Astrocyte (in vitro differentiated cells and primary cell): ENCODE measurements at places on chromosomes 1 and 21.

- peak; percentile 26 for DNase-seq
Observed at GRCh38 chr1:170239445-170239844, 93.7 kb downstream of the NTMT2 start.

- no peak for DNase-seq
Observed at GRCh38 chr1:212621043-212621948, 12.7 kb downstream of the ATF3 start.

DNA sequence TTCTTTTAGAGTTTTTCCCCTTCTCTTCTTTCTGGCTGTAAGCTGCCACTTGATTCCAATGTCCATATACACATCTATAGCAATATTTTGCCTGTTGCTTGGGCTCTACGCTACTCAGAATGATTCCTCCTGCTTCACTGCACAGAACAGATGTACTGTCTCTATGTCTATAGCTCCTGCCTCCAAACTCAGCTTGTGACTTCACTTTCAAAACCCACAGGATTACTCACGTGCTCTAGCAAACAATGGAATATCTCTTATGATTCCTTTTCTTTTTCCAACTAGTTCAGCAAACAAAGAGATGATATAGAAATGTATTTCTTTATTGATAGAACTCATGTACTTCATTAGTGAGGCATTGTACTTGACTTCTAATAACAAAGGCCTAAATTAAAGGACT, 80.5 kb upstream of the SOX13 start:
- DNase-seq: peak; percentile 38

- no peak for DNase-seq
Observed at GRCh38 chr21:45877821-45878469, 103.6 kb upstream of the COL6A1 start.

- no peak for DNase-seq
Observed at GRCh38 chr1:92464588-92465255, 22.0 kb downstream of the GFI1 start.

GRCh38 chr1:182246783-182247182, 144.8 kb downstream of the GLUL start:
- DNase-seq: no peak

DNA sequence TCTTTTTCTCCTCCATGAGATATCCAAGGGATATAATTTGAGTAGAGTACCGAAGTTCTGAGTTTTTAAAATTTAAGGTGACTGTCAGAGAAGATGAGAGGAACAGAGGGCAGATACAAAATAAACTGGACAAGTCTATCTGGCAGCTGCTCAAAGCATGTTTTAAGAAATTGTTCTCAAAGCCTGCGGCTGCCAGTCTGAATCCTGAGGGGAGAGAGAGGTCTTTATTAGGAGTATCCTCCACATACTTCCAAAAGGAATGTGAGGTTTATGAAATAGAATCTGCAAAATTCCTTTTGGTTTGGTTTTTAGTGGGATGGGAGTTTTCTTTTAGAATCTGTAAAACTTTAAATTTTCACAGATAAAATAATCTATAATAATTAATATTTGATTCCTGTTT, 41.3 kb downstream of the TTC13 start:
- DNase-seq: peak; percentile 35

DNA sequence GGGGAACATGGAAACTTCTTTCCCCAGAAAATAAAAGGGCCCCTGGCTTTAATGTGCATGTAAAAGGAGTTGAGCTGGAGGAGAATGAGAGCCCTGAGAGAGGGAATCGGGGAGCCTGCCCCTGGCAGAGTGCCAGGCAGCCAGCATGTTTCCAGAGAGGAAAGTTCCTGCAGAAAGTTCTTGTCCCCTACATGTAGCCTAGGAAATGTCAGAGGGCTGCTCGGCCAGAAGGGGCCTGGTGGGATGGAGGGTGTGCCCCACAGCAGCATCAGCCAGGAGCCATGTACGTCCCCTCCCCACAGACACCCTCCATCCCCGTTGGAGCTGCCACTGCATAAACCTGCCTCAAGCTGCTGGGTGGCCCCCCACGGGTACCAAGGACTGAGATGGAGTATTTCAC, 5.4 kb upstream of the PRELP start:
- no peak for DNase-seq

DNA sequence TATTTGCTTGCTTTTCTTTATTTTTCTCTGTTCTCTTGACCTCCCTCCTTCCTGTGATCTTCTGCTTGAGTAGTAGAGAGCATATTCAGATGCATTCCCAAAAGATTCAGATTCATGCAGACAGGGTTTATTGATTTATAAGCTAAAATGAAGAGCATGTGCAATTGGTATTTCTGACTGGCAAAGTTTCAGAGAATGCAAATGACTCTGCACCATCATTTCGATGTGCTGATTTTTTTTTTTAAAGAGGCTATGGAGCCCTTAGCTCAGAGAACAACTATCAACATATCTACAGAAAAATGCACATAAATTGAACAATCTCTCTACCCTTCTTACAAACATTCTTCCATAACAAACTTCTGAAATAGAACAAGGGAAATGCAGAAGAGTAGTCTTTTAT, 312.0 kb downstream of the VAV3 start:
- DNase-seq: no peak

- no peak for DNase-seq
Observed at GRCh38 chr1:160325252-160325651, 17.8 kb downstream of the COPA start.

GRCh38 chr1:87826681-87827251, 498.1 kb downstream of the LMO4 start:
- DNase-seq: peak; percentile 10

- DNase-seq: peak; percentile 79
Observed at GRCh38 chr1:31647106-31647505, 2.4 kb upstream of the PEF1 start.

- no peak for DNase-seq
Observed at GRCh38 chr1:113153116-113153803, 80.3 kb downstream of the LRIG2 start.

DNA sequence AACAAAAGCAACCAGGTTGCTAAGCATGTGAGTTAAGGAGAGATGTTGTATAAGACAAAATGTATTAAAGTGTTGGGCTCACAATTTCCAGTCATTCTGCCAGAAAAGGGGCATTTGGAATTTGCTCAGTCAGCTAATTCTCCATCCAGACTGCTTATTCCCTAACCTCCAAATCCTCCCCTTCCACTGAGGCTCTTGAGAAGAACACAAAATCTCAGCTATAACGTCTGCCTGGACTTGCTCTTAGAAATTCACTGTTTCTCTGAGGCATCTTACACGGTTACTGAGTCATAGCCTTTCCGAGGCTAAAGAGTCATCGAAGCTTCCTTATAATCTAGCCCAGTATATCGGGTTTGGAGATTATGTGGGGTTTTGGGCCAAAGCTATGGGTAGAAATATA, 548.2 kb upstream of the ADGRL4 start:
- DNase-seq: peak; percentile 8

- DNase-seq: no peak
Observed at GRCh38 chr1:231526536-231526935, 1.9 kb upstream of the TSNAX start.

- DNase-seq: no peak
Observed at GRCh38 chr1:194042736-194043135, 856.3 kb upstream of the B3GALT2 start.

- DNase-seq: no peak
Observed at GRCh38 chr21:33550772-33551660, 8.2 kb downstream of the SON start.

DNA sequence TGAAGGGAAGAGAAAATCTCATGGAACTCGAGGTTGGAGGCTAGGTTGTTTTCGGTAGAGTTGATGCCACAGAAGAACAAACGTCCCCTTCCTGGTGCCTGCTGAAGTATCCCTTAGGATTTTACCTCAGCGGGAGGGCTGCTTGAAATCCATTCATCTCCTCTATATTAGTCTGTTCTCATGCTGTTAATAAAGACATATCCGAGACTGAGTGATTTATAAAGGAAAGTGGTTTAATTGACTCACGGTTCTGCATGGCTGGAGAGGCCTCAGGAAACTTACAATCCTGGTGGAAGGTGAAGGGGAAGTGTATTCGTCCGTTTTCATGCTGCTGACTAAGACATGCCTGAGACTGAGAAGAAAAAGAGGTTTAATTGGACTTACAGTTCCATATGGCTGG, 413.5 kb downstream of the NPHP4 start:
- no peak for DNase-seq

DNA sequence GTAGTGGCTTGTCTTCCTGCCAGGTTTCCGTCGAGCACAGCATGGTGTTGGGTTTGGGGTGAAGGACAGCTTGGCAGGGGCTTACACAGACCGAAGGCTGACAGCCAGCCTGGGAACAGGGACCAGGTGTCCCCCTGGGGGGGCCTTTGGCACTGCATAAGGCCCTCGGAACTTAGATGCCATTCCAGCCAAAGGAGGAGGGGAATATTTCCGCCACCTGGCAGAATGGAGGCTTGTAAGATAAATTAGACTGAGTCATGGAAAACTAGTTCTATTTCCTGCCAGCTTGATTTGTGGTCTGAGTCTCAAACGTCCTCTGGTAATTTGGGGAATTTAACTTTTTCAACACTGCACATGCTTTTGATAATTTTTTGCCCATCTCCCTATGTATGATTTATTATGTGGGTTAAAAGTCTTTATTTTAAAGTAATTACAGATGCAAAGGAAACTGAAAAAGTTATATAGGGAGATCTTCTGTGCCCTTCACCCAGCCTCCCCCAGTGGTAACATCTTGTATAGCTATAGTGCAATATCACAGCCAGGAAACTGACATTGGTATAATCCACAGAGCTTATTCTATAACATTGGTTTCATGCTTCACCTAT, 11.5 kb upstream of the TMEM51 start:
- DNase-seq: peak; percentile 92

GRCh38 chr1:209810783-209811182, 4.8 kb upstream of the IRF6 start:
- no peak for DNase-seq

- DNase-seq: peak; percentile 98
Observed at GRCh38 chr1:205284420-205285144, 37.0 kb downstream of the NUAK2 start.

GRCh38 chr1:111378791-111379190, 48.7 kb downstream of the OVGP1 start:
- no peak for DNase-seq

GRCh38 chr1:215835951-215836350, 268.8 kb downstream of the KCTD3 start:
- peak; percentile 45 for DNase-seq

DNA sequence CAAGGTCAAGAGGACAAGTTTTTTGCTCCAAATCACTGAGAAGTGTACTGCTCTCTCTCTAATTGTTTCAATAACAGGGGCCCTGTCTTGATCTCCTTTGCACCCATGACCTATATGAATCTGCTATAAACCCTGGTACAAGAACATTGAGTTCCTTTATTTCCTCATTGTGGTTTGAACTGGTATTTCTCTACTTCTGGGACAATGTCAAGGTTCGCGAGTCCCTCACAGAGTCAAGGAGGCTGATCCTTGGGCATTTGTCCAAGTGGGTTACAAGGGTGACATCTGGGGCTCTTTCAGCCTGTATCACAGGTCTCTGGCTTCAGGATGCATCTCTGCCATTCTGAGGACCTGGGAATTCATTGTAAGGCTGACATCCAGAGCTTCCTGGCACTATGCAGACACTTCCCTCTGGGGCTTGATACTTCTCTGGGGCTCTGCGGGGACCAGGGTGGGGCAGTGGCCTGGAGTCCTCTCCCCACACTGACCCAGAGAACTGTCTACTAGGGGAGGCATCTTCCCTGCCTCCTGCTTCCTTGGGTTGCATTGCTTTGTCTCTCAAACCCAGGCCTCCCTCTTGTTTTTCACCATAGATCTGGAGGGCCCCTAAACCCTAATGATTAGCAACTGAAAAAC, 22.5 kb upstream of the ZNF648 start:
- DNase-seq: no peak

DNA sequence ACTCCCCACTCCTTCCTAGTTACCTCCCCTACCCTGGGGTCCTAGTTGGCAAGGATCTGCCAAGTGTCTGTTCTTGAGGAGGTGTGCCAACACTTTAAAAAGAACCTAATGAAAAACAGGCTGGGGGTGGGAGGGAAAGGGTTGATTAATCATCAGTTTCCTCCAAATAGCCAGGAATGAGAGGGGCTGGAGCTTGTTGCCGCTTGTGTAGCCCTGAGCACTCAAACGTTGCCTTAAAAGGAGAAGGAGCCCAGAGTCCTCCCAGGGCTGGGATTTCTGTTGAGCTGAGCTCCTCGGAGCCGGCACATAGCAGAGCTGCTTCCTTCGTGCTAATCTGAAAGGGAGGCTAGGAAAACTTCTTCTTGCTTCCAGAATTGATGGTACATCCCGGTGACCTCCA, 15.9 kb downstream of the SHISA4 start:
- DNase-seq: peak; percentile 91

GRCh38 chr1:113029822-113030221, 43.2 kb upstream of the LRIG2 start:
- DNase-seq: no peak

GRCh38 chr1:88321706-88322105, 362.4 kb upstream of the PKN2 start:
- no peak for DNase-seq

- DNase-seq: peak; percentile 74
Observed at GRCh38 chr1:223712194-223712849, at the start of gene CAPN2. CAPN2 (plus strand) TSS chr1:223712539; CDS start chr1:223712641, 102 bp downstream.

DNA sequence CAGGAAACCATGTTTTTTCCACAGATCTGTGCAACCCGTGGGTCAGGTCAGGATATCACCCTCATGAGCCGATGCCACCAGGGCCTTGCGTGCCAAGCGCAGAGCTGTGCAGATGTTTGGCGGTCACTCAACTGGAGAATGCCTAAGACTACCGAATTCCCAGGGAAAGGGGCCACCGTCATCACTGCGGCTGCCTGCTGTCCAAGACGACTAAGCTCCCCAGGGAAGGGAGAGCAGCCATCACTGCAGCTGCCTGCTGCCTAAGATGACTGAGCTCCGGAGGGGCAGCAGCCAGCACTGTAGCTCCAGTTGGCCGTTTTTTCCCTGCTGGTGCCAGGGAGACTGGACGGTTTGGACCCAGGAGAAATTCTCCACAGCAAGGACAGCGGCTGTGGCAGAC, 31.1 kb downstream of the AKT3 start:
- no peak for DNase-seq

GRCh38 chr21:38498057-38498833, at the start of gene ERG:
ERG (minus strand) TSS chr21:38498477; CDS start chr21:38498380, 97 bp downstream.
- no peak for DNase-seq

DNA sequence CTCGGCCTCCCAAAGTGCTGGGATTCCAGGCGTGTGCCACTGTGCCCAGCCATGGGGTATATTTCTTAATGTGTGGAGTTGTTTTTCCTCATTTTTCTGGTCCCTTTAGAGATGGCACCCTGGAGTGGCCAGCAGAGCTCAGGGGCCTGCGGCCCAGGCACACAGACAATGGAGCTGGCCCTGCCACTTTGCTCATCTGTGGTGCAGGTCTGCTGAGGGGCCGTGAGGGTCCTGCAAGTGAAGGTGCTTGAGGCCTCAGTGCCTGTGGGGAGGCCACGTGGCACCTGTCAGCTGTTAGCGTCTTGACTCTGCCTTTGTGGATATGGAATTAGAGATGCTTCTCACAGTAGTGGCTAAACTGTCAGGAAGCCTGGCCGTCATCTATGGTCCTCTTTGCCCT, 7.5 kb downstream of the COL18A1 start:
- DNase-seq: no peak

- DNase-seq: no peak
Observed at GRCh38 chr1:109592916-109593315, 26.5 kb downstream of the GNAT2 start.
